ENCODE measurements at places on chromosomes 1 and 21. TPM values are rescaled to one million over a fixed set of nuclear protein-coding genes. Genes with fewer than 3 reads are reported as not detected.

GRCh38 chr1:97308131-97308530 is 586.5 kb downstream of the PTBP2 start:
- no peaks in the 10 kb centered on the region for H3K27me3 ChIP-seq
- DNase-seq = peak; percentile 36
- no peak overlapping the region for H3K27ac ChIP-seq
- H3K4me3 ChIP-seq = no peak overlapping the region
- H3K36me3 ChIP-seq = peaks cover 5% of the 10 kb centered on the region

GRCh38 chr21:33265664-33266049 is 510 bp upstream of the IL10RB start:
- H3K4me1 ChIP-seq = peaks cover 27% of the 10 kb centered on the region
- no peak for DNase-seq
- peaks cover 5% of the 10 kb centered on the region for H3K36me3 ChIP-seq

DNA sequence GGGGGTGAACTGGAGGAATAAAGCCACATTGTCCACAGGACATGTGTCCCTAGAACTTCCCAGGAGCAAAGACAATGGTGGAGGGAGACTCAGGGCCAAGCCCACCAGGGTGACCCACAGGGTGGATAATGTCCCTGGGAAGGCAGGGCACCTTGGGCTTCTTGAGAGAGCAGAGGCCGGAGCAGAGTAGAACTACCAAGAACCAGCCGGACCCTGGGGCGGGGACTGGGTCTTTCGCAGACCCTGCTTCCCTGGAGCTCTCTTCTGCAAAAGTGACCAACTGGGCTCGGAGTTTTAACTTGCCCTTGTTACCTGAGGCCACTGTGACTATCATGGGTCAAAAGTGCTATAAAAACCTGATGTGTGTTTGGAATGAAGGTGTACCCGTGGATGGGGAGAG is 875 bp upstream of the FAM3B start:
- H3K4me1 ChIP-seq = no peaks in the 10 kb centered on the region
- H3K27ac ChIP-seq = no peak overlapping the region
- no peaks in the 10 kb centered on the region for H3K36me3 ChIP-seq
- DNase-seq = no peak
- H3K4me3 ChIP-seq = no peak overlapping the region
- peaks cover 7% of the 10 kb centered on the region for H3K27me3 ChIP-seq

DNA sequence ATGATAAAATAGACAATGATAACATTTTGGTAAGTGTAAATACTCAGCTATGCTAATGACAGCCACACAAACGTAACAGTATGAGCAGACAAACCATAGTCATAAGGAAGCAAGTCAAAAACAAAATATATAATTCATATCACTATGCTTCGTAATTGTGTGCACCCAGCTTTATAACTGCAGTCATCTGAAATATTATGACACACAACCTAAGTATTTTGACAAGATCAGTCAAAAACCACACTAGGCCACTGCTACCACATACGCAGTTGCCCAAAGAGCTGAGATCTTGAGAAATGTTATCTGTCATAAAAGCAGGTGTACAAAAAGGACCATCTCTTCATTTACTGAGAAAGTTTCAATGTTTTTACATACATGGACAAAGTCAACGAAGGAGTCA is 26.0 kb downstream of the RNASEL start:
- H3K27ac ChIP-seq = no peak overlapping the region
- no peaks in the 10 kb centered on the region for H3K36me3 ChIP-seq
- H3K4me1 ChIP-seq = no peaks in the 10 kb centered on the region
- DNase-seq = no peak
- peaks cover 14% of the 10 kb centered on the region for H3K27me3 ChIP-seq

DNA sequence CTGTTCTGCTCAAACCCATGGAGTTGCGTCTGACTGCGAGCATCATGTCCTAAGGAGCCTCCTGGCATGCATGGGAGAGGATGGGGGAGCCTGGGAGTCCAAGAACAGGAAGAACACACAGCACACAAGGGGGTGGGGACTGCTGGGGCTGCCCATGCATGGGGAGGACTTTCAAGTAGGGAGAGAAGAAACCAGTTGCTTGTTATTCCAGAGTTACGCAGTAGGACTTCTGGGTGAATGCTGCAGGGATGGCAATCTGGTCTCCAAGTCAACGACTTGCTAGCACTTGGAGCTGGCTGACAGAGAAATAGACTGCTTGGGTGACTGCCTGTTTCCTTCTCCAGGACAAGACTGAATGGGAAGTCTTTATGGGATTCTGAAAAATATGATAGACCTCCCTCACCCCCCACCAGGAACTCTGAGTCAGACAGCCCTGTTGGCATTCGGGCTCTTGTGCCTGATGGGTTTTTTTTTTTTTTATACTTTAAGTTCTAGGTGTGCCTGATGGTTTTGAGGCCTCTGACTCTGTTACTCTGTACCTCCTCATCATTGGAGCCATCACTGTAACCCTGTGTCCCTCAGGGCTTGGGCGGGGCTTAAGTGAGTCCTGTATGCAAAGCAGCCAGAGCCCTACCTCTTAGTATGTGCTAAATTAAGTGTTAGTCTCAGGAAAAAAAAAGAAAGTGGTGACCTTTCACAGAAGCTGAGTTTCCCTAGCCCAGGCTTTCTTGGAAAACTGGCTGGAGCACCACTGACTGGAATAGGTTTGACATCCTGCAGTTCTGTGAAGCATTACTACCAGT is 30.3 kb downstream of the MAP3K21 start:
- no peaks in the 10 kb centered on the region for H3K36me3 ChIP-seq
- H3K4me1 ChIP-seq = no peaks in the 10 kb centered on the region
- no peak overlapping the region for H3K27ac ChIP-seq
- peaks cover 8% of the 10 kb centered on the region for H3K27me3 ChIP-seq
- no peak overlapping the region for H3K4me3 ChIP-seq

GRCh38 chr1:1577367-1578011 is 2.8 kb upstream of the SSU72 start:
- DNase-seq = no peak
- no peak overlapping the region for H3K4me3 ChIP-seq
- H3K36me3 ChIP-seq = peaks cover 9% of the 10 kb centered on the region

GRCh38 chr1:56803561-56804156 is 15.5 kb downstream of the FYB2 start:
- no peaks in the 10 kb centered on the region for H3K36me3 ChIP-seq
- no peak overlapping the region for H3K27ac ChIP-seq
- H3K4me3 ChIP-seq = no peak overlapping the region
- no peaks in the 10 kb centered on the region for H3K4me1 ChIP-seq
- DNase-seq = peak; percentile 9

DNA sequence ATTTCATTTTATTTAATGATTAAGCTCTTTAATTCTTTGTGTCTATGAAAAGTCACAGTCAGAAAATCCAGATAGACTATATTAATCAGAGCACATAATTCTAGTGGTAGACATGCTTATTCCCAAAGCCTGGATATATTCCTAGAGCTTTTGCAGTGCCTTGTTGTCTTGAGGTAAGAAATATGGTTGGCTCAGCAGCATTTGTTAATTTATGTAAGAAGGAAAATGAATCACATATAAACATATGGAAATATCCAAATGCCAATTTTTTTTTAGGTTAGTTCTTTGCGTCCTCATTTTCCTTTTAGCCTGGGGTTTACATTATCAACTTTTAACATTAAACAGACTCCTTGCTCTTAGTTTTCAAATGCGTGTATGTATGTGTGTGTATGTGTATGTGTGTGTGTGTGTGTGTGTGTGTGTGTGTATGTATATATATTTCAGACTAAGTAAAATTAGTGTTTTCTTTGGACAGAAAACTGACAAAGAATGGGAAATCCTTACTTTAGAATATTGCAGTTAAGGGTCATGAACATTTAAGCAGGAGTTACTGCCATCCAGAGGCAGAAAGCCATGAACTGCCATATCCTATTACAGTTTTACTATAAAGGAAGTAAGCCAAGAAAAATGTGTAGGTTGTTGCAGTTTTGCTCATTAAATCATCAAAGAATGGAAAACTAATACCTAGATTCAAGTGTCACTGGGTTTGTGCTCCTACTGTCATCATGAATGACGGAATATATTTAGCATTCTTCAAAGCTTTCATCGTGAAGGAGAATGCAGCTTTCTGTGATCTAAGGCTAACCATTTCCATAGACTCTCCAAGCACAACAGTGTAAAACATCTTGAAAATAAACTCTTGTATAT is 477.1 kb upstream of the NR5A2 start:
- H3K4me3 ChIP-seq = no peak overlapping the region
- no peaks in the 10 kb centered on the region for H3K36me3 ChIP-seq
- H3K27me3 ChIP-seq = no peaks in the 10 kb centered on the region
- H3K27ac ChIP-seq = no peak overlapping the region
- H3K4me1 ChIP-seq = peaks cover 13% of the 10 kb centered on the region

GRCh38 chr1:152681616-152682015 is 4.3 kb upstream of the LCE2B start:
- H3K27me3 ChIP-seq = peaks cover 3% of the 10 kb centered on the region
- no peak overlapping the region for H3K4me3 ChIP-seq
- no peak for DNase-seq
- H3K27ac ChIP-seq = no peak overlapping the region

- no peak overlapping the region for H3K27ac ChIP-seq
- no peak for DNase-seq
- H3K4me3 ChIP-seq = no peak overlapping the region
- peaks cover 6% of the 10 kb centered on the region for H3K27me3 ChIP-seq
- no peaks in the 10 kb centered on the region for H3K4me1 ChIP-seq
- H3K36me3 ChIP-seq = no peaks in the 10 kb centered on the region
These were observed 347.4 kb downstream of the KCNH1 start for GRCh38 chr1:210786546-210786945.

- no peak overlapping the region for H3K4me3 ChIP-seq
- H3K27me3 ChIP-seq = no peaks in the 10 kb centered on the region
- H3K27ac ChIP-seq = no peak overlapping the region
- peaks cover 18% of the 10 kb centered on the region for H3K4me1 ChIP-seq
These were observed 27.5 kb downstream of the COA6 start for GRCh38 chr1:234400773-234401172.

GRCh38 chr1:27430903-27431600 is 38.6 kb downstream of the GPR3 start:
- no peaks in the 10 kb centered on the region for H3K36me3 ChIP-seq
- H3K27ac ChIP-seq = peak overlapping the region; percentile 49
- H3K27me3 ChIP-seq = no peaks in the 10 kb centered on the region
- no peak for DNase-seq
- peaks cover 57% of the 10 kb centered on the region for H3K4me1 ChIP-seq
- no peak overlapping the region for H3K4me3 ChIP-seq

- peaks cover 5% of the 10 kb centered on the region for H3K36me3 ChIP-seq
- no peak overlapping the region for H3K27ac ChIP-seq
- peaks cover 3% of the 10 kb centered on the region for H3K27me3 ChIP-seq
- H3K4me3 ChIP-seq = no peak overlapping the region
These were observed 67.2 kb downstream of the ZBTB18 start for GRCh38 chr1:244118109-244118761.

DNA sequence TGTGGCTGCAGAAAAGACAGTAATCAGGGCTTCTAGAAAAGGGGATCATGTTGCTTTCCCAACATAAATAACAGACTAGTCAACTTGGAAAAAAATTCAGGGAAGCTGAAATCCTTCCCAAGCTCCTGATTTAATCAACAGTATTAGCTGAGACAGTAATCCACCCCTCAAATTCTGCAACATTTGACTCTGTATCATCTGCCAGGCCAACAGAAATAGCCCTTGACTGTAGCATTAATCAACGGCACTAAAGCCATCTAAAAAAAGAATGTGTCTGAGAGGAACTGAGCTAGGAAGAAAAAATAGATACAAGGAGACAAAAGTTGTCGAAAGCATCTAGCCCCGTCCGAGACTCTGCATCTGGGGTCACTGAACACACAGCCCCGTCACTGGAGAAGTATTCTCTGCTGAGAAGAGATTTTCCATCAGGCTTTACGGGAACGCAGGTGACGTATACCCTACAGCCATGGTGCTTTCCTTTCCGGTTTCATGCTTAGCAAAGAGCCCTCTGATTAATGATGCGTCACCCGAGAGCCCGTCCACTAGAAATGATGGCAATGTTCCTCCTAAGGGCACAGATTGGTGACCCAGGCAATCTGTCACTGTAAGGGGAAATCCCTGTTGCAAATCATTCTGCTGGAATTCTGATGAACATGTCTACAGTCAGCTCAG is 42.1 kb upstream of the TP53BP2 start:
- peaks cover 2% of the 10 kb centered on the region for H3K27me3 ChIP-seq
- peak; percentile 96 for DNase-seq
- peak overlapping the region; percentile 82 for H3K4me3 ChIP-seq
- H3K27ac ChIP-seq = peak overlapping the region; percentile 96
- no peaks in the 10 kb centered on the region for H3K36me3 ChIP-seq

GRCh38 chr21:42089093-42089631 is 18.0 kb downstream of the UMODL1 start:
- H3K27ac ChIP-seq = no peak overlapping the region
- H3K4me3 ChIP-seq = no peak overlapping the region
- peaks cover 12% of the 10 kb centered on the region for H3K27me3 ChIP-seq
- H3K4me1 ChIP-seq = peaks cover 8% of the 10 kb centered on the region

DNA sequence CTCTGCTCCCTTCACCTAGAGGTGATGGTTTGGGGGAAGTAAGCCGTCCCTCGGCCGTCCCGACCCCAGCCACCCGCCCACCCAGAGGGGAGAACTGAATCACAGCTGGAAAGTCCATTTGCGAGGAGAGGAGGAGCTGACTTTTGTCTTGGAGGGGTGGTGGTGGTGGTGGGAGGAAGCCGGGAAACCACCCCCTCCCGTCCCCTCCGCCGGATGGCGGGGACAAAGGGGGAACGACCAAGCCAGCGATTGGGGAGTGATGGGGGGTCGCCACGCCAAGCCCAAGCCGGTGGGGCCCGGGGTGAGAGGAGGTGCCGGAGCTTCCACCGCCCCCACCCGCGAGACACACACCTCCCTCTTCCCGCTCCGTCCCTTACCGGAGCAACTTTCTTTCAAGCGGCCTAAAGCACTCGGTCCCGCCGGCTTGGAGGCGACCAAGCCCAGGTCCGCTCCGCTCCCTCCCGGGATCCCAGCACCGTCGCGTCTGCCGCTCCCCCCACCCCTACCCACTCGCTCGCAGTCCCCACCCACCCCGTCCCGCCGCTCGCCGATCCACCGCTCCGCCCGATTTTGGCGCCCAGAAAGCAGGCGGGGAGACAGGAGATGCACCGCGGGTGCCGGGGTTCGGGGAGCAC is 540 bp downstream of the ARHGEF2 start:
- no peak for DNase-seq
- no peaks in the 10 kb centered on the region for H3K27me3 ChIP-seq
- H3K4me1 ChIP-seq = peaks cover 78% of the 10 kb centered on the region
- peak overlapping the region; percentile 90 for H3K4me3 ChIP-seq

HFM1 gene
- total RNA-seq = not detected

PPIAL4G gene
- total RNA-seq = not detected

TRIM46 gene
- total RNA-seq = 6.9 TPM

OSCP1 gene
- total RNA-seq = 7.6 TPM

SLC25A34 gene
- total RNA-seq = 0.11 TPM

Measured in HFFc6 (cell line).